Inflammatory macrophage treated with lipopolysaccharide for 4 hours (primary cell): ENCODE measurements at places on chromosomes 13 and 19.

DNA sequence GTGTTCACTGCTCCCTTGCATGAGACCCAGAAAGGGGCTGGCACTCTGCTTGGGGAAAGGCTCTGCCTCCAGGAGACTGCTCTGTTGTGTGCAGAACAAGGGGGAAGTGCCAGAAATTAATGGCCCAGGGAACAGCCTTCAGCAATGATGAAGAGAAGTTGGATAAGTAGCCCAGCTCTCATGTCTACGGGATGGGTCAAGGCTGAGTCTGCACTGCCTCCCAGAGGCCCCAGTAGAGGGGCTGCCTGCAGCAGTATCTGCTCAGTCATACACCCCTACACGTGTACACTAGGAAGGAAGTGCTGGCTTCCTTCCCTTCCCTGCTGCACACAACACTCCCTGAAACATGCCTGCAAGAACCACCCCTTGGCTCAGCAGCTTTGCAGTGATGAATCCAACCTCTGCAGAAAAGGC lies 54.6 kb upstream of the URI1 start:
- no peak for DNase-seq

- no peak for DNase-seq
Measured at GRCh38 chr13:52385870-52386269, 20.1 kb downstream of the THSD1 start.

GRCh38 chr13:75316427-75316826 lies 165.5 kb downstream of the TBC1D4 start:
- DNase-seq, result peak; percentile 50

- no peak for DNase-seq
Measured at GRCh38 chr19:13841962-13842290, 35.0 kb upstream of the NANOS3 start.

GRCh38 chr13:113149711-113150549 lies 8.5 kb upstream of the PROZ start:
- DNase-seq, result no peak

- DNase-seq, result peak; percentile 24
Measured at GRCh38 chr19:16571822-16572331, 338 bp downstream of the SLC35E1 start.

DNA sequence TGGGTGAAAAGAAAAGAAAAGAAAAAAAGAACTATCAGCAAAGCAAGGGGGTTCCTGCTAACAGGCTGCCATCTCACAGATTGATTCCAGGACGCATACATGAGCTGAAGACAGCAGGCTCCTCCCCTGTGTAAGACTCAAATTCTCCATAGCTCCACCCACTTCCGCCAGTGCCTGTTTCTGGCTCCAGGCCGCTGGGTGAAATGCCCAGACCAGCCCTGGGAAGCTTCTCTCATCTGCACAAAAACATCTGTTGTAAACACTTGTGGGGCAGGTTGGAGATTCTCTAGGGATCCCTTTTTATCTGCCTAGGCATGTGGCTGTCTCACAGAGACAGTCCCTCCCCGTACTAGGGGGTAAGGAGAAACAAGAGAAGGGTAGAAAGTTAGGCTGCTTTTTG lies 1054.4 kb upstream of the SPRY2 start:
- no peak for DNase-seq

GRCh38 chr19:6736169-6736916 lies 1.0 kb downstream of the GPR108 start:
- peak; percentile 91 for DNase-seq

- no peak for DNase-seq
Measured at GRCh38 chr13:97719736-97720135, 233.7 kb upstream of the IPO5 start.

- DNase-seq, result peak; percentile 92
Measured at GRCh38 chr13:60395971-60396782, 843 bp upstream of the TDRD3 start.

DNA sequence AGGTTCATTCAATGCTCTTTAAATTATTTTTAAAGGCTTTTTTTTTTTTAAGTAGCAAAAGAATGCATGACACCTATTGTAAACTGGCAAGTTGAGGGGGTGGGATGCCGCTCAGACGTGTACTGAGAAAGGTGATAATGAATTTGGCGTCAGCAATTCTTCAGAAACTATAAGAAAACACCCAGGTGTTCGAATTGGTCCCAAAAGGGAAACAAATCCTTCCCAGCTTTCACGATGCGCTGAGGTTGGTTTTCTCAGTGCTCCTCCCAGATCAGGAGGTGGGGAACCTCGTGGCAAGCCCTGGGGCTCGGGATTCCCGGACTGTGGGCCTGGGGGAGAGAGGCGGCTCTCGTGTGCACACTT lies 543 bp upstream of the FAM124A start:
- no peak for DNase-seq

DNA sequence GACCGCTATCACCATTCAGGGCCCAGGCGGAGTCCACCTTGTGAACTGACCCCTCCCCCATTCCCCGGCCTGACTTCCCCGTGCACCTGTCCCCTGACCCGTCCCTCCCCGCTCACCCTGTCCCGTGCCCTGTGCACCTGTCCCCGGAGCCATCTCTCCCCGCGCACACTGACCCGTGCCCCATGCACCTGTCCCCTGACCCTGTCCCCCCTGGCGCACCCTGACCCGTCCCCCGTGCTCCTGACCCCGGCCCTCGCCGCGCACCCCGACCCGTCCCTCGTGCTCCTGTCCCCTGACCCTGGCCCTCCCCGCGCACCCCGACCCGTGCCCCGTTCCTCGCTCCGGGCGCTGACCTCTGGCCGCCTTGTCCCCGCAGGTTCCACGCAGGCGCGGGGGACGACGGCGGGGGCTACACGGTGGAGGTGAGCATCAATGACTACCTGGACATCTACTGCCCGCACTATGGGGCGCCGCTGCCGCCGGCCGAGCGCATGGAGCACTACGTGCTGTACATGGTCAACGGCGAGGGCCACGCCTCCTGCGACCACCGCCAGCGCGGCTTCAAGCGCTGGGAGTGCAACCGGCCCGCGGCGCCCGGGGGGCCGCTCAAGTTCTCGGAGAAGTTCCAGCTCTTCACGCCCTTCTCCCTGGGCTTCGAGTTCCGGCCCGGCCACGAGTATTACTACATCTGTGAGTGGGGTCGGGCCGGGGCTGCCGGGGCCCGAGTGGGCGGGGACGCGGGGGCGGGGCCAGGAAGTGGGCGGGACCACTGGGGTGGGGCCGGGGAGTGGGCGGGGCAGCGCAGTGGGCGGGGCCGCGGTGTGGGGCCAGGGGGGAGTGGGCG lies 9.7 kb downstream of the EFNA2 start:
- peak; percentile 17 for DNase-seq
